ENCODE measurements at places on chromosomes 4 and X.
A peak's percentile ranks its signal among the peaks of the same experiment; 100 is the strongest.

DNA sequence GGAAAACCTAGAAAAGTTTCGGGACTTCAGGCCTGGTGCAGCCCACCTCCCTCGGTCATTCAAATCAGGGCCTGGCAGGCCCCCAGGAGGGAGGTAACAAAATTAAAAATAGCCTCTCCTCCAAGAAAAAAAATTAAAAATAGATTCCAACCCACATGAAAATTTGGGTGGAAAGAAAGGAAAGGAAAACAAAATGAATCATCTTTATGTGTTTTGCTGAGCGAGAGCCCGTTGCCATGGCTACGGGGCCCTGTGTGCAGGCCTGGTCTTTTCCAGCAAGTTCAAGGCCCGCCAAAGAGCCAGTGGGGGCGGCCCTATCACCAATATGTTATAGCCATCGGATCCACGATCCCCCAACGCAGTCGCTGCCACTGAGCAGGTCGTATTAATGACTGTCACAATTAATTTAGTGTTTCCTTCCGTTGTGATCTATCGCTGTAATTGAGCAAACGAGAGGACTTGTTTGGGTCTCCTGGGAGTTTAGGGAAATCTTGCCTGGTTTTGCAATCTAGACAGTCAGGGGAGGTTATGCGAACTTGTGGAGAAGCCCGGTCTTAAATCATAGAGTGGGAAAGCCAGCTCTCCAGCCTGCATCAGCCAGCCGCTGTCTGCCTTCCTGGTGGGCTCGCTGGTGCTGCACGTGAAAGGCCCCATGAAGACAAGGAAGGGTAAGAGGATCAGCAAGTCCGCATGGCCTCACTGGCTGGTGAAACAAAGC, 452.4 kb downstream of the BCOR start:
- DNase-seq = no peak

DNA sequence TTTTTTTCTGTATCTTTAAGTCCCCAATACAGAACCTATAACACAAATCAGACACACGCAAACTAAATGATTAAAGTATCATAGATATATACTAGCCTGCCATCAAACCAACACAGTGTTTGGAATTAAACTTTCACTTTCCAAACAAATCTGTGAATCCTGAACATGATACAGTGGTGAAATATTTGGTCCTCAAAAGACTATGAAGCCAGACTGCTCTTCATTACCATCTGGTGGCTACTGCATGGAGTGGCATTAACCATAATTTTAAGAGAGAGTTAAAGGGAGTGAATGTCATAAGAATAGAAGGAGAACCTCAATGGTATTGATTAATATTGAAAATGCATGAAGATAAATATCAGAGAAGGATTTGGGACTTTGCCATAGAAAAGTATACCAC, 9.2 kb upstream of the GABRA4 start:
- DNase-seq = no peak

DNA sequence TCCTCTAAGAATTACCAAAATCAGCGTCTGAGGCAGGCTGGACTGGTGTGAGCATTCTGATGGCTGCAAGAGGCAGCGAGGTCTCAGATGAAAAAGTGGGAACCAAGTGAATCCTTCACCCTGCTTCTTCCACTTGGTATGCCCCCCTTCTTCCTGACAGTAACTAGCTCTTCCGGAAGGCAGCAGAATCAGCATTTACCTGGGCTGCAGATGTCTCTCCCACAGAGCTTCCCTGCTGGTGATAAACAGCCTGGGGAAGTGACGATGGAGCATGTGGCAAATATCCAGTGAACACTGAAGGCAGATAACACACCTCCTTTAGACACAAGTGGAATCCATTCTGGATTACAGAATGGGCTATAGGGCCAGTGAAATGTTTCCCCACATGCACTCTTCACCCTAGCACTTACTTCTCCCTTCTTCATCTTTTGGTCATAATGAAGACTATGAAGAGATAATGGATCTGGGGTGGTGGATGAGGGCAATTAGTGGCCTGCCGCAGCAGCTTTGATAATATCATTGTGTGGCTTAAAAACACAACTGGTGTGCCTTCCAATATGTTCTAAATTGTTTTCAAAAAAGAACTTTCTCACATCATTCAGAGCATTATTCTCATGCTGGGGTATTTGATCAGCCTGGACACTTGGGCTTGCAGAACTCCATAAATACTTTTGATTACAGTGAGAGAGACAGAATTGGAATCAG, 60.8 kb upstream of the TBC1D9 start:
- no peak for DNase-seq

DNA sequence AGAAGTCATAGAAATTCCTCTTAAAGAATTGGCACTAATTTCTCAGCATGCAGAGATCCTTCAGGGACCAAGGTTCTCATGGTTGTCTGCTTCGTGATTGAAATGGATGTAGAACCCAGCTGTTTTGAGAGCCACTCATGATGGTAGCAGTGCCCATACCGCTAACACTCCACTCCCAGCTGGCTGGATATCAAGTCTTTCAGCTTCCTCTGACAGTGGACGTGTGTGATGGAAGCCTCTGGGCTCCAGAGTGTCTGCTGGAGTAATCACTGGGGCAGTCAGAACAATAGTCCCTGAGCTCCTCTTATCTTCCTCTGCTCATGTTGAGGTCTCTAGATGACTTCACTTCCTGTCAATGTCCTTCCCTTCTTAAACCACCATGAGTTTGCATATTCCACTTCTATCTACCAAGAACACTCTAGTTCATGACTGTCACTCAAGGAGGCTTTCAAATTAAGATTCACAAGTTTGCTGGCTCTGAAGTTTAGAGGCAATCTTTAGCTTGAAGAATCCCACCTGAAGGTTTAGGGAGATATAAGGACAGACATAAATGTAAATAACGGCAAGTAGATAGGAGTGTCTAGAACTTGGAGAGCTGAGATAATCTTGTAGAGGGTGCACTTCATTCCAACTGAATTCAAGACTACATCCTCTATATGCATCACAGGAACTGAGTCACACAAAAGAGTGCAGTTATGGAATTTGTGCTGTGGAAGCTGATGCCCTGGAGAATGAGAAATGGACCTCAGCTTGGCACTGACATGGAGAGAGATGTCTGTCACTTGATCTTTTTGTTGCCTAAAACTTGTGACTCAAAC, 64.5 kb upstream of the WDR1 start:
- DNase-seq = no peak

GRCh38 chr4:74822603-74823002, 28.3 kb upstream of the BTC start:
- no peak for DNase-seq

DNA sequence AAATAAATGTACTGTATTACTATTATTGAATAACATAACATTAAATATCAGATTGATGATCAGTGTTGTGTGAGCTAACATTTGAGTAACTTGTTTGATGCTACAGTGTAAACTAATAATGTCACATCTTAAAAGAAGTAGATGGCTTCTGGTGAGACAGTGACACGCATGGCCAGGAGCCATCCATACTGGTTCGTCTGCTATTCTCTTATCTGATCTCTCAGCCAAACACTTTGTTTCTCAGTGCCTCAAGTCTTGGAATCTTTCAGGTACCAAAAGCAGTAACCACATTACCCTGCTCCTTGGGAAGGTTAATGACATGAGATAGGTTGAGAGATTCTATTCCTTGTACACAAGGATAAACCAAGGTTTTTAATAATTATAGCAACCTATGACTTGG, 198.1 kb upstream of the IGFBP7 start:
- DNase-seq = no peak

DNA sequence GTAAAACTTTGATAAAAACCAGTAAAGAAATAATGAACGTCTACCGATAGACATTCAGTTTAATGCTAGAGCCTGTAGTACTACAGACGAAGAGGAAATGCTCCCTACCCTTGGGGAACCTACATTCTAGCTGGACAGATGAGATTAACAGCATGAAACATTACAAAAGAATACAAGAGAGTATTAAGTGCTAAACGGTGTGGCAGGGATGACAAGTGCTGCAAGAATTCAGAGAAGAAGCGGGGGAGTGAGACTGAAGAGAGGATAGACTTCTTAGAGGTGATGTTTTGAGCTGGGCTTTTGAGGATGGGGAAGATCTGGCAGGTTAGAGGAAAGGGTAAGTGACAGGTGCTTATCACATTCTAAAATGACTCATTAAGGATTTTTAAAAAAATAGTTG, 52.6 kb upstream of the ESX1 start:
- no peak for DNase-seq

- DNase-seq = peak; percentile 53
These were observed 848 bp downstream of the ACSL4 start for GRCh38 chrX:109732017-109732801.

DNA sequence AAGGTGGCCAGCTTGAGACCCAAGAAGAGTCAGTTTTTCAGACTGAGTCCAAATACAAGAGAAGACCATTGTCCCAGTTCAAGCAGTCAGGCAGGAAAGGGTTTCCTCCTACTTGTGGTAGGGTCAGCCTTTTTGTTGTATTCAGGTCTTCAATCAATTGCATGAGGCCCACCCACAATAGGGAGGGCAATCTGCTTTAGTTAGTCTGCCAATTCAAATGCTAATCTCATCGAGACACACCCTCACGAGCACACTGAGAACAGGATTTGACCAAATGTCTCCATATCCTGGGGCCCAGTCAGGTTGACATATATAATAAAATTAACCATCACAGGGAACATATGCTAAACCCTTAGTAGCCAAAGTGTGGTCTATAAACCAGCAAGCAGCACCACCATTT, 75.3 kb upstream of the FRMPD3 start:
- DNase-seq = no peak

DNA sequence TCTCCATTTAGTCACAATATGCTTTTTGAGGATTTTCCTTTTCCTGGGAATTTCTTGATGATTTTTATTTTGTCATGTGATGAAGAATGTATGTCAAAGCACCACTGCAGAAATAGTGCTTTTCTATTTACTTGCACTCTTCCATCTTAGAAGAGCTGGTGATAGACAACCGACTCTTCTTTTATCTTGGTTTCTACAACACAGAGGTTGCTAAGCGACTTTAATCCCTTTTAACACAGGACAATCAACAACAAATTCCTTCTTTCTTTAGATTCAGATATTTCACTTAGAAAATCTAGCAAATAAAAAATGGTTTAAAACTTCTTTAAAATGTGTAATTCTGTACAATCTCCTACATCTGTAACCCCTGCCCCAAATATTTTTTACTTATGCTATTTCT, 34.6 kb downstream of the TET2 start:
- no peak for DNase-seq

DNA sequence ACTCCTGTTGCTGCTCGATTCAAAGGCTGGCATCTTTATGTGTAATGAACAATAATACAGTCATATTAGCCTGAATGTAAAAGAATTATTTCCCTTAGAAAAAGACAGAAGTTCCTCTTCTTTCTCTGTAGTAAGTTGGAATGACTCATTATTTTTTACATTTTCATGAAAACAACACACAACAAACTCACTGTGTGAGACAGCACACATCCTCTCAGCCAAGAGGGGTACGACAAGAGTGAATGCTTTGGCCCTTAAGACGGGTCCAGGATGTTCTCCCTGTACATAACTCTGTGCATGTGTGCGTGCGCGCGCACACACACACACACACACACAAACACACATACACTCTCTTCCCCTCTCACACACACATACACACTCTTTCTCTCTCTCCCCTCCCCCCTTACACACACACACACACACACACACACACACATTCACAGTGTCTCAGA, 72.8 kb downstream of the MANBA start:
- no peak for DNase-seq

GRCh38 chrX:13717700-13718472, 16.5 kb downstream of the TRAPPC2 start:
- DNase-seq = peak; percentile 44

DNA sequence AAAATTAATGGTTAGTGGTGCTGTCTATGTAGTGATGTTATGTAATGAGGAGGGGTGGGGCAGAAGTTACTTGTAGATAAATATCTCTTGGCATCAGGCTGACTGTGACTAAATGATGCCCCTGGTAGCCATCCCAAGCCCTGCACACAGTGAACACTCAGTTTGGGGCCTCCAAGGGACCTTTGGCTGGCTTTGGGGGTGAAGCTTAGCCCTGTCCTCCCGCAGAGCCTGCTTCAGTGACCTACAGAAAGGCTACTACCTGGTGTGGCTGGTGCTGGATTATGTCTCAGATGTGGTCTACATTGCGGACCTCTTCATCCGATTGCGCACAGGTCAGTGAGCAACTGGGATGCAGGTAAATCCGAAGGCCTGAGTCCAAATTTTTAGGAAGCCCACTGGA, 7.8 kb downstream of the CNGA2 start:
- DNase-seq = no peak

DNA sequence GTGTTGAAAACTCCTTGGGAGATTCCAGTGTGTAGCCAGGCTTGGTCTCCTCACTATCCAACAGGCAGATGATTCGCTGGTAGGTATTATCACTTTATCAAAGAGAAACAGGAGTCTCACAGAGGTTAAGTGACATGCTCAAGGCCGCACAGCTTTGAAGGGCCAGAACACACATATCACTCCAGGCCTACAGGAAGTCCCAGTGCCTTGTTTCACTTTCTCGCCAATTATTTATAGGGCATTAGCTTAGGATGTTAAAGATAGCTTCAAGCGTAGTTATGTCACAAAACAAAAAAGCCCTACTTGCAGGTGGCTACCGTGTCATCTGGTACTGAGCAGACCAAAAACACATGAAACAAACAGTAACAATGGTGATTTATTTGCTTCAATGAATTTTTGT, 13.2 kb downstream of the ATP8A1 start:
- no peak for DNase-seq

- no peak for DNase-seq
These were observed 39.8 kb upstream of the VCX3A start for GRCh38 chrX:6574762-6575161.

GRCh38 chrX:22575161-22575845, 302.6 kb downstream of the CBLL2 start:
- no peak for DNase-seq

GRCh38 chr4:95601356-95601755, 52.6 kb upstream of the UNC5C start:
- no peak for DNase-seq

DNA sequence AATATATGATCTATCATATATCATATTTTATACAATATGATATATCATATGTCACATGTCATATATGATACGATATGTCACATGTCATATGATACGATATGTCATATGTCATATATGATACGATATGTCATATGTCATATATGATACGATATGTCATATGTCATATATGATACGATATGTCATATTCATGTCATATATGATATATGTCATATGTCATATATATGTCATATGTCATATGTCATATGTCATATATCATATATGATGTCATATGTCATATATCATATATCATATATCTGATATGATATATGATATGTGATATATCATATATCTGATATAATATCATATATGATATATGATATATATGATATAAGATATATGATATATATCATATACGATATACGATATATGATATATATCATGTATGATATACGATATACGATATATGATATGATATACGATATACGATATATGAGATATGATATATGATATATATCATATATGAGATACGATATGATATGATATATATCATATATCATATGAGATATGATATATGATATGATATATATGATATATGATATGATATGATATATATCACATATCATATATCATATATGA, 122.3 kb upstream of the USP9X start:
- no peak for DNase-seq

- peak; percentile 34 for DNase-seq
These were observed 17.2 kb downstream of the FAM13A start for GRCh38 chr4:89039730-89040338.

GRCh38 chr4:91268913-91269312, 1034.9 kb upstream of the GRID2 start:
- DNase-seq = no peak
